Activated CD4-positive, alpha-beta T cell treated with anti-CD3 and anti-CD28 coated beads, Interleukin-2, amount 10 ng/mL, durations not matched to agents 24 days and 14 days (primary cell): ENCODE measurements at places on chromosomes 2 and 18.

- DNase-seq = no peak
These were observed 12.1 kb downstream of the SGO2 start for GRCh38 chr2:200538139-200538538.

GRCh38 chr2:33104052-33104623, 157.4 kb downstream of the LTBP1 start:
- no peak for DNase-seq

GRCh38 chr2:237427769-237428506, 14.0 kb upstream of the COL6A3 start:
- DNase-seq = peak; percentile 84

- DNase-seq = no peak
These were observed 207.3 kb upstream of the GYPC start for GRCh38 chr2:126448611-126449010.

DNA sequence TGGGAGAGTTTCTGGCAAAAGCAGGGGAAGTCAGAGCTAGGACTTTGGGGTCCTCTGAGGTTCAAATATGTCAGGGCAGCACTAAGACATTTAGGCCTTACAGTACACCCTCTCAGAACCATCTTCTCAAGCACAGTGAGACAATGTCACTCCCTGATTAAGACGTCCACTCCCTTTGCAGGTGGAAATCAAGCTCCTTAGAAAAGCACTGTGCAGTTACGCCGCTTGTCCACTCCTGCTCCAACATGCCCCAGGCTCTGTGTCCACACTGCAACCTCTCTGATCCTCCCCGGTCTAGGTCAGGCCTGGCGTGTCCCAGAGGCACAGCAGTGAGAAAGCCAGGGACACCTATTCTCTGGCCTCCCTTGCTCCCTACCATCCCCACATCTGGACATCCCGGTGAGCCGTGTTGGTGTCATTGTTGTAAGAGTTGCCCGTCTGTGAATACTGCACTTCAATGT, 528.6 kb upstream of the ID2 start:
- peak; percentile 47 for DNase-seq

DNA sequence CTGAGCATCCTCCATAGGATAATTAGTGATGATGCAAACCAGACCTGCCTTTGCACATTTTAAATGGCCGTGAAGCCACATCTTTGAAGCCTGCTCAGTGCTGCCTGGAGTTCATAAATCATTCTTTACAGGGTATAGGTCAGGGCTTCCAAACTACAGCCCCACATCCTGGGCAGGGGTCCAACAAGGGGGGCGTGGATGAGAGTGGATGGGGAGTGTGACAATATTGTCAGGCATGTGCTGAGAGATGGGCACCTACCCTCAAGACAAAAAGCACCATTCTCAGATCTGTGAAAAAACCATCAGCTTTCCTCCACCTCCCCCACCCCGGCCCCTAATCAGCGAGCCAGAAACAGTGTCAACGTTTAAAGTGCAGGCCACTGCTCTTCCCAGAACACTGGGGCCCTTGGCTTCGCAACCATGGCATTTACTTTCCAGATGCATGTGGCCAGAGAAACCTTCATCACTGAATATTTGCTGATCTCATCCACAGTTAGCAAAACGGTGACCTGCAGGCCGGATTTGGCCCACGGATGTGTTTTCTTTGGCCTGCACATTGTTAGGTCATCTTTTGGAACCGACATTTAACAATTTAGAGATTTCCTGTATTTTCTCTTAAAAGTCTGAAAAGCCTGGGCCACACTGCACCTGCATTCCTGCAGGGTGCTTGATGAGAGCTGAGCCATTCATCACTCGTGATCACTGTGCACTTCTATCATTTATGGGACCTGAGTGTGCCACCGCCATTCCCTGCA, 130.7 kb downstream of the ANKRD44 start:
- no peak for DNase-seq

- DNase-seq = no peak
These were observed 336.1 kb upstream of the SKOR2 start for GRCh38 chr18:47587587-47587986.

- DNase-seq = no peak
These were observed 19.6 kb upstream of the DNAH7 start for GRCh38 chr2:196088203-196088602.

DNA sequence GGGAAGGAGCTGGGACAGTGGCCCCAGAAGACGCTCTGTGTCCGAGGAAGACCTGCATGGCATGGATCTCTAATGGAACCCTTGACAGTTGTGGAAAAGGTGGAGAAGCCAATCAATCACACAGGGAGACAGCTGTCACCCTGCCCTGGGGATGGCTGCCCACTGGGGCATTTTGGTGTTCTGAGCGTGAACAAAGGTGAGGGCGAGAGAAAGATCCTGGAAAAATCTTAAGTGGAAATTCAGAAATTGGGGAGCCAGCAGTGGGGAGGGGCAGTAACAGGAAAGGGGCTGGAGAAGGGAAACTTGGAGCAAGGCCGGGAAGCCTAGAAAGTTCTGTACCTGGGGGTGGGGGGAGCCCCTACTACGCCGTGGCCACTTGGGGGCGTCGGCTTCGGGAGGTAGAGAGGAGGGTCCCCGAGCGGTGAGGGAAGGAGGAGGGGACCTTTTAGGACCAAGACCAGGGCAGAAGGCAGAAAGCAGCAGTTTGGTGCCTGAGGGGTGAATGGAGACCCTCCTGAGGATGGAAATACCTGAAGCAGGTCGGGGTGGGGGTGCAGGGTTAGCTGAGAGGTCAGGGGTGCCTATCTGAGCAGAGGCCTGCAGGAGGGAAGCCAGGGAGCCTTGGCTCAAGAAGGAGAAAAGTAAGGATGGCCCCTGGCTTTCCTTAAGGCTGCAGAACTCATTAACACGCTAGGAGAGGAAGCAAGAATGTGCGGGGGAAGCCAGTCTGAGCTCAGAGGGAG, 30.0 kb downstream of the NGEF start:
- DNase-seq = no peak

DNA sequence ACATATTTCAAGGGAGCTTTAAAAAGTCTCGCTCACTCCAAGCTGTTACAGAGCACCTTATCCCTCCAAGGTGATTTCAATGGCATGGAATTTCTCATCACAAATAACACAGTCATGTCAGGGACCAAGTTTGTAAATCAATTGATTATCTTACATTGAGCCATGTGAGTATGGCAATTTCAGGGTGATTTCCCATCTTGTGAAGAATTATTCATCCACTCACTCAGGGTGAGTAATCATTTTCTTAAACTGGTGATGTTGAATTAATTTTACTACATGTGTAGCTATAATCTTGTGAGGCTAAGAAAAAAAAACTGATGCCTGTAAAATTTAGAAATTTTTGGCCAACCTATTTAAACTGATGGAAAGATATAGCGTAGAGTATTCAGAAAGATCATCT, 3.3 kb upstream of the ABCA12 start:
- DNase-seq = no peak

DNA sequence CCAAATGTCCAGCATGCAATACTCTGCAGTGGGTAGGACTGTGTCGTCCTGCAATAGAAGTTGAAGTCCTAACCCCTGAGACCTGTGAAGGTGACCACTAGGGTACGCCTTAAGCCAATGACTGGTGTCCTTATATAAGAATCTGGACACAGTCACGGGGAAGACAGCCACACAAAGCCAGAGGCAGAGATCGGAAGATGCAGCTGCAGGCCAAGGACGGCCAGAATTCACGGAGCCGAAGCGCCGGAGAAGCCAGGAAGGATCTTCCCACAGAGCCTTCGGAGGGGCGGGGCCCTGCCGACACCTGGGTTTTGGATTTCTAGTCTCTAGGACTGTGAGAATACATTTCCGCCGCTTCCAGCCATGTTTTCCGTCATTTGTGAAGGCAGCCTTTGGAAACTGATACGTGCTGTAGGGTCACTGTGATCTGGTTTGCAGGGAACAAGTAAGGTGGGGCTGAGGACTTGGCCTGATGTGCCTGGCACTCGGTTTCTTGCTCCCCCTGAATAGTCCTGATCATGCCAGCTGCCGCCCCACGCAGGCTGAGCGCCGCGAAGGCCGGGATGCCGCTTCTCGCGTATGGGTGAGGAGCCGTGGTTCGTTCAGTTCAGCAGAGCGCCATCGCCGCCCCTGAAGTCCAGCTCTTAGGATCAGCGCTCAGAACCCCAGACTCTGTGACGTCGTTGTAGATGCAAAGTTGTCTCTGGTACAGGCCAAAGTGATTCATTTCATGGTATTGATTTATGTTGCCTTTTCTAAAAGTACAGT, 38.7 kb downstream of the PTGR3 start:
- DNase-seq = no peak
